ENCODE measurements at places on chromosomes 11 and 22.

- no peak for DNase-seq
Observed at GRCh38 chr22:35684270-35684700, 33.4 kb upstream of the APOL5 start.

DNA sequence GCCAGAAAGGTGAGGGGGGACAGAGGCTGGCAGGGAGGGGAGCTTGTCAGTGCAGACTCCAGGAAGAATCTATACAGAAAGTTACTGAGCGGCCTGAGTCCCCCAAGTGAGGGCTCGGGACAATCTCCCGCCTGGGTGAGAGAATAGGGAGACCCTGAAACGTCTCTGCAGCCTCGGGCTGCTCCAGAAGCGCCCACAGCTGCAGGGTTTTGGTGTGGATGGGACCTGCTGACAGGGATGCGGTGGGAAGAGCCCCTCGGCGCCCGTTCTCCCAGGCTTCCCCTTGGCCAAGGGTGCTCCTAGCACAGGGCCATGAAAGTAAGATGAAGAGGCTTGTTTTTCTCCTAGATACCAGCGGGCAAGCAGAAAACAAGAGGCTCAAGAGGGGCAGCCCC is 743 bp upstream of the RCE1 start:
- no peak for DNase-seq

GRCh38 chr11:128052912-128053641 is 534.3 kb downstream of the ETS1 start:
- no peak for DNase-seq

- no peak for DNase-seq
Observed at GRCh38 chr11:102322560-102322959, 5.3 kb downstream of the BIRC3 start.

DNA sequence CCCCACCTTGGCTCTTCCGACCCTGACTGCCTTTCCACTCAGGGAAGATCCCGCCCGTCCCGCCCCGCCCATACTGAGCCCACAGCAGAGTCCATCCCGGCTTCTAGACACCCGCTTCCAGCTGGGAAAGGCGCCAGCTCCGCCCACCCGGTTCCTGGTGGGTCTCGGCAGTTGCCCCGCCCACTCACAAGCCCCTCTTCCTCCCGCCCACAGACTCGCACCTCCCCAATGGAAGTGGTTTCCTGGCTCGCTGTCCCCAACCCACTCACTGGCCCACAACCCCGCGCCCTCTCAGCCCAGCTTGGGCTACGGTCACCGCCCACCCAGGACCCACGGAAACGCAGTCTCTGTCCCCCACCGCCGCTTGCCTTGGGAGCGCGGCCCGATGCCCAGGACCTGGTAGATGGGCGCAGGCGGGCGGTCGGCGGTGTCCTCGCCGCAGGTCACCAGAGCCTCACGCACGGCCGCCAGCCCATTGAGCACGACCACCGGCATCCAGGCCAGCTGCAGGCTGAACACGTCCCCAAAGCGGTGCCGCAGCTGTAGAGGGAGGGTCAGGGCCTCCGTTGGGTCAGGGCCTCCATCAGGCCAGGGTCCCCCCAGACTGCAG is 22.2 kb upstream of the CYP2D6 start:
- DNase-seq: no peak

DNA sequence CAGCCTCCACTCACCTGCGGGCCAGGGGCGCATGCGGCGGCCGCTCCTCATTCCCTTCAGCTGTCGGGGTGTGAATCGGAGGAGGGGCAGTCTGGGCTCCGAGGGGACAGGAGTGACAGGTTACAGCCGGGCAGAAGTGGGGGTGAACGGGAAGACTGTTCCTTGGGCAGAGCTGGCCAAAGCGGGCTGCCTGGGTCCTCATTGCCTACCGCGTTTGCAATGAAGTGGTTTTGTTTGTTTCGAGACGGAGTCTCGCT is 733 bp downstream of the MEI1 start:
- no peak for DNase-seq

Data from T-helper 22 cell (primary cell).